Cerebellum (tissue), 4 donors: ENCODE measurements at places on chromosomes 4 and X.

DNA sequence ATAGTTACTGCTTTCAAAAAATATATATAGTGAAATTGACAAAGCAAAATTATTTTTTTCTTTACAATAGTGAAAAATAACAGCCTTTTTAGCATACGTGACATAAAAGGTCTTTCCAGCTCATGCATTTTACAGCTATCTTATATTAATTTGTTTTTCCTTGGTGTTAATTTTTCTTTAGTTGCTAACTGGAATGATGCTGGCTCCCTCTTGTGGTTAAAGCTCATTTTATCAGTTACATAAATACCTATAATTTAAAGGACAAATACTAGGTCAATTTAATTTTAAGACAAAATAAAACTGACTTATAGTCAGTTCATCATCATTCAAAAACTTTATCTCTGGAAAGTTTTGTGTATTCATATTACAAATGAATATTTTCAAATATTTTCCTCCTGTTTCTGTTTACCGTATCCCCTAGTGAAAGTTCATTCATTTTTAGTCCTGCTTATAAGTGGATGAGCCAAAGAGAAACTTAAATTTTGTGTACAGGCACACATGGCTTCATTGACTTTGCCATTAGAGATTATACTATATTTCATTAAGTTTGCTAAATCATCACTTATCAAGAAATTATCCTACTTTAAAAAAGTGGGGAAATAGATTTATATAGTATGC lies 9.9 kb upstream of the ANAPC4 start:
- peak; percentile 9 for DNase-seq

DNA sequence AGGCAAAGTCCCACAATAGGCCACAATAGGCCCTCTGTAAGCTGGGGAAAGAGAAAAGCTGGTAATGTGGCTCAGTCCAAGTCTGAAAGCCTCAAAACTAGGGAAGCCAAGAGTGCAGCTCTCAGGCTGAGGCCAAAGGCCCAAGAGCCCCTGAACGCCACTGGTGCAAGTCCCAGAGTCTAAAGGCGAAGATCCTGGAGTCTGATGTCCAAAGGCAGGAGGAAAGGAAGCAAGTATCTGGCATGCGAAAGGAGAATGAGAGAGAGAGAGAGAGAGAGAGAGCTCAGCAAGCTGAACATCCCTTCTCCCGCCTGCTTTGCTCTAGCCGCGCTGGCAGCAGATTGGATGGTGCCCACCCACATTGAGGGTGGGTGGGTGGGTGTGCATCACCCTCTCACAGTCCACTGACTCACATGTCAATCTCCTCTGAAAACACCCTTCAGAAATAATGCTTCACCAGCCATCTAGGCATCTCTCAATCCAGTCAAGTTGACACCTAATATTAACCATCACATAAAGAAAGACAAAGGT lies 30.9 kb upstream of the ELF2 start:
- no peak for DNase-seq

DNA sequence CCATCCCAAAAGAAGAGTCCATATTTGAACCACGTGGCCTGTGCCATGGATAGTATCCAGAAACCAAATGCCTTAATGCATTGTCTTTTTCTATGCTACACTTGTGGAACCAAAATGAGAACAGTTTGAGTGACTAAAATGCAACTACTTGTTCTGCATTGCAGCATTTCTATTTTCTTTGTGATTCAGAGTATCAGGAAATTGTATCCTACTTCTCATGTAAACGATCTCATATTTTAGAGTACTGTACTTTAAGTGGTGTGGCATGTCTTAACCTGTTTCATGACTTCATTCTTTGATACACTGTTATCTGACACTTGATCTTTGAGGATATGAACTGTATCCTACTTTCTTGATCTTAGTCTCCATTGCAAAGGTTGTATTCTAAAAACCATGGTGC lies 167.2 kb upstream of the WDR1 start:
- no peak for DNase-seq

DNA sequence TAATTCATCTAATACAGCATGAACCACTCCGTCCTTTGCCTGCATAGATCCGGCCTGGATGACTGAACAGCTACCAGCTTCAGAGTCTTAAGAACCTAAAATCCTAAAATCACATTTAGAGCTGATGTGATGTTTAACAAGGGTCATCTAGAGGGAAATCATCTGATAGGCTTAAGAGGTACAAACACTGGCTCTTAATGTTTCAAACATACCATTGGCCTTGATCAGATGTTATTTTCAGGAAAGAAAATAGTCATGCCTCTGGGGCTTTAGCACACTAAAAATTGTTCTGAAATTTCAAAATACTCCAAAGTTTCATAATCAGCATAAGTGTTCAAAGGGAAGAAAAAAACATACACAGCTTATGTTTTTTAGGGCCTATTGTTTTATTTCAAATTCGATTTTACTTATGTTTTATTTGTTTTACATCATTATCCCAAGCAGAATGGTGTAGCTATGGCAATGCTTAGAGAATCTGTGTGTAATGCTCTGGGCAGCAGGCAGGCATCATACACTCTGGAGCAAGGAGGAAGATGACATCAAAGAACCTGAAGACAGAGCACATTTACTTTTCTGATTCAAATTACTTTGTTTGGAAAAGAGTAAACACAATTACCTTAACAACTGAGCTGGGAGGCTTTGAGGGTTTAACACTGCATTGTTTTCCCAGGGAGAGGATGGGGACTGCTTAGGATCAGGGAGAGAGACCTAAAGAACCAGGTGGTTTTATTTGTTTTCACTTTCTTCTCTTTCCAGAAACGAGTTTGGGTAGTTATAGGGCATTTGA lies 25.3 kb upstream of the LEF1 start:
- no peak for DNase-seq

DNA sequence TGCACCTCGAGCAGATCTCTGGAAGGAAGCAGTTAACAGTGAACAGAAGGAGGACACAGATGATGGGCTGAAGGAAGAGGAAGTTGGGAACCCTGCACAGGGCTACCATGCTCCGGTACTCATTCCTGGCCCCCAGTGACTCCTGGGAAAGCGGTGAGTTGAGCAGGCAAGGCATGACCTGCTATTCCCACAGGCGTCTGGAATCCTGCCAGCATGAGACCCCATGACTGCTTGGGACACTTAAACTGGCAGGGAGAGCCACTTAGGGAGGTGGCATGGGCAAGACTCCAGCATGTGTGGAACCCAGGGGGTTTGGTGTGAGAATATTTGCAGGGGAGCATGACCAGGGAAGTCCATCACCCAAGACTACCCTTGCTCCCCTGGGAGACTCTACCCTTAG lies 1056.4 kb upstream of the POU3F4 start:
- no peak for DNase-seq
